NCI-H2029 (cell line): ENCODE measurements at places on chromosomes 1 and 21.

DNA sequence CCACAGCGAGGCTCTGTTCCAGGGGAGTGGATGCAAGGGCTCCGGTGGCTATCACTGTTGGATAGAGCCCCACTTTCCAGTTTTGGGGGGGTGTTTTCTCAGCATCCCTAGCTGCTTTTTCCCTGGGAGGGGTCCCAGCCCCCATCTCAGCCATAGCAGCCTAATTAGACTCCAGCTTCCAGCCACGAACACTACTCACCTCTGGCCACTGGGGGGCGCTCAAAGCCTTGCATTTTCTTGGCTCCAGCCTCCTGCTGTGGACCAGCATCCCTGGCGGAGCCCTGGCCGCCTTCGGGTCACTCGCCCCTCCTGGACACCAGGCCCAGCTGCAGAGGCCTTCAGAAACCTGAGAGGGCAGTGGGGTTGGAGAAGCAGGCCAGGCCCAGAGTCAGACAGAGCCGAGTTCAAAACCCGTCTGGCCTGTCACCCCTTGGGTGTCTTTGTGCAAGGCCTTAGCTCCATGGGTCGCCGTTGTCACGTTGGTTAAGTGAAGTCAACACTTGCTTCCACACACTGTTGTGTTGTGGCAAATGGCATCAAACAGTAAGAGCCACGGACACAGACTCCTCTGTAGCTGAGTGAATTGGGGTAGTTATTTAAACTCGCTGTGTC is 93.5 kb upstream of the ACTL8 start:
- peak; percentile 10 for DNase-seq

- no peak for DNase-seq
These were observed 31.1 kb upstream of the RGS8 start for GRCh38 chr1:182715531-182715930.

DNA sequence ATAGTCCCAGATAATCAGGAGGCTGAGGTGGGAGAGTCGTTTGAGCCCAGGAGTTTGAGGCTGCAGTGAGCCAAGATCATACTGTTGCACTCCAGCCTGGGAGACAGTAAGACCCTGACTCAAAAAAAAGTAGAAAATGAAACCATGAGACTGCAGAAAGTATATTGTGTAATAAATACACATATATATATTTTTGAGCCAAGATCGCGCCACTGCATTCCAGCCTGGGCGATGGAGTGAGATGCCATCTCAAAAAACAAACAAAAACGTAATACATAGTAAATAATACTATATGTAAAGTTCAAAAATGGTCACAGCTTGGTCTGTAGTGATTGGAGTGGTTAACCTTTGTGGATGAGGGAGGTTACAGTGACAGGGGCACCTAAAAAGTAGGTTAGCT is 9.7 kb downstream of the BRDT start:
- DNase-seq, result no peak

GRCh38 chr1:12215118-12215961 is 14.5 kb upstream of the VPS13D start:
- no peak for DNase-seq

DNA sequence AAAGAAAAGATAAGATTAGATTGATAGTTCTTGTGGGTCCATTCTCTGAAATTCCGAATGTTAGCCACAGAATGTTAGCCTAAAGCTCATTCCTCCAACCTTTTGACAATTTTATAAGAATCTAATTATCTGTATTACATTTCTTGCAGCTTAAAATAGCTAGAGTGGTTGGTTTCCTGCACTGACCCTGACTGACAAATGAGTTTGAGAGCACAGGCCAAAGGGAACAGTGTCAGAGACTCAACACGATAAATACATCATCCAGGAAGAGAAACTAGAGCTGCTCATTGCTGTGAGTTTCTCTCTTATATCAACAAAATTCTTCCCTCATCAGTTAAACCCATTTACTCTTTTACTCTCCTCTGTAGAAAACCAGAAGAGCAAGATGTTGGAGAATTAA is 82.1 kb upstream of the PPM1J start:
- no peak for DNase-seq
